CD8-positive, alpha-beta T cell (primary cell): ENCODE measurements at places on chromosomes 1 and 21. TPM values are rescaled to one million over a fixed set of nuclear protein-coding genes. Genes with fewer than 3 reads are reported as not detected.

Gene ZBTB8A
- not detected for total RNA-seq

Gene EFCAB7
- total RNA-seq, result 8.2 TPM

Gene IBA57
- 23.8 TPM for total RNA-seq

- peak; percentile 44 for DNase-seq
Observed at GRCh38 chr1:24484199-24484598, 18.4 kb upstream of the RCAN3 start.

DNA sequence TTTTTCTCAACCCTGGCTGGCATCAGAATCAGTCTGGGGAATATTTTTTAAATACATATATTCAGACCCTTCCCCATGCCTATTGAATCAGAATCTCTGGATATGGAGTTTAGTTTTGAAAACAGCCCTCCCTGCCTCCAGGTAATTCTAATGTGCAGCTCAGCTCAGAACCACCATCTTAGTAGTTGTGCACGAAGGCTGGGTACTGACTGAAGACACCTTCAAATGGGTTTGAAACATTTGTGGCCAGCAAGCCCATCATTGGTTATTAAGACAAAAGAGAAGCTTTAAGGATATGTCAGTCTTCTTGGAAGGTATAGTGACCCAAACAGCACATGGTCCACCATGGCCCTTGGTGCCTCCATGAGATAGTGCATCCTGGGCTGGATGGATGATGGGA lies 7.1 kb downstream of the LRRC8D start:
- no peak for DNase-seq

GRCh38 chr1:180123463-180123936 lies 31.2 kb upstream of the QSOX1 start:
- DNase-seq, result no peak
